ENCODE measurements at places on chromosomes 1 and 21.

GRCh38 chr1:198024782-198025181 lies 107.6 kb downstream of the LHX9 start:
- no peak for DNase-seq

DNA sequence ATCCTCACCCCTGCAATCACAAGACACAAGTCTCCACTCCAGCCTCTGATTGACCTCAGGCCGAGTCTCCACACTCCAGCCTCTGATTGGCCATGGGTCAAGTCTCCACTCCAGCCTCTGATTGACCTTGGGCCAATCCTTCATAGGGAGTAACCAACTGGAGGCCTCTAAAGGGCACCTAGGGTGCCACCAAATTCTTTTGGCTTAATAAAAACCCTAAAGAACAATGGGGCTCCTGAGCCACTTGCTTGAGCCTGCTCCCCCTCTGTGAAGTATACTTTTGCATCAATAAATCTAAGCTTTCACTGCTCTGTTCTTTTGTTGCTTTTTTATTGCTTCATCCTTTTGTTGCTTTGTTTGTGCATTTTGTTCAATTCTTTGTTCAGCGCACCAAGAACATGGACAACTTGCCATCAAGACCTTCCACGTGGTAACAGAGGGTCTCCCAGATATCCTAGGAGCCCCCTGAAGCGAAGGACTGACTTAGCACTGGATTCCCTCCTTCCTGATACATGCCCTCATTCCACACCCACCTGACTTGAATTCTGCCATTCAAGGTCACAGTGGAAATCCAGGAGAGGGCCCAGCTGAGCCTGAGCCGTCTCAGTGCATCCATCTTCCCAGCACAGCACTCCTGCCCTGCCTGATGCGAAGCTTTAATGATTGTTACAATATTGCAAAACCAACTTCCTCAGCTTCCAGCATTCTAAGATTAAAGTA lies 152.9 kb downstream of the NPHP4 start:
- no peak for DNase-seq

DNA sequence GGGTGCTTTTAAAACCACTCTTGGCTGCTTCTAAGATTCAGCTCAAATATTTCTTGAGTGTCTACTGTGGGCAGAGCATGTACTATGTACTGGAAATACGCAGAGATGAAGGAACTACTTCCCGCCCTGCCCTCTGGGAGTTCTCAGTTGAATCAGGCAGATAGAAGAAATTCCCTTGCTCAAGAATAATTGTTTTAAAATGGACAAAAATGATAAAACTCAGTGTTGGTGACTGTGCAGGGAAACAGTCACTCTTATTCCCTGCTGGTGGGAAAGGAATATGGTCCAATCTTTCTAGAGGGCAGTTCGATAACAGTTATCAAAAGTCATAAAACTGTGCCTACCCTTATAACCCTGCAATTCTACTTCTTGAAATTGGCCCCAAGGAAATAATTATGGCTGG lies 16.9 kb upstream of the GRHL3 start:
- no peak for DNase-seq

- no peak for DNase-seq
These were observed 54.0 kb downstream of the APP start for GRCh38 chr21:26116456-26117011.

DNA sequence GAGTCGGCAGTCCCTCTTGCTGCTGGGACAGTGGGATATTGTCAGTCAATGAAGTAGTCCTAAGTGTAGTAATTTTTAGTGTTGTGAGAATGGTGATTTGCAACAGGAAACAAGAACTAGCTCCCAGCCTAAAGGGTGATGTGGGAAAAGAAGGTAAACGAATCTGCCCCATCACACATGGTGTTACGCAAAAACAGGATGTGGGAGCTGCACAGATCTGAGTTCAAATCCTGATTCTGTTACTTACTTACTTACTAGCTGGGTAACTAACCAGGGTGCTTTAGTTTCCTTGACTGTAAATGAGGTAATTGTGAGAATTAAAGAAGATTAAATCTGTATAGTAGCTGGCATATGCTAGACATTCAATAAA lies 22.3 kb downstream of the NAV1 start:
- peak; percentile 8 for DNase-seq

DNA sequence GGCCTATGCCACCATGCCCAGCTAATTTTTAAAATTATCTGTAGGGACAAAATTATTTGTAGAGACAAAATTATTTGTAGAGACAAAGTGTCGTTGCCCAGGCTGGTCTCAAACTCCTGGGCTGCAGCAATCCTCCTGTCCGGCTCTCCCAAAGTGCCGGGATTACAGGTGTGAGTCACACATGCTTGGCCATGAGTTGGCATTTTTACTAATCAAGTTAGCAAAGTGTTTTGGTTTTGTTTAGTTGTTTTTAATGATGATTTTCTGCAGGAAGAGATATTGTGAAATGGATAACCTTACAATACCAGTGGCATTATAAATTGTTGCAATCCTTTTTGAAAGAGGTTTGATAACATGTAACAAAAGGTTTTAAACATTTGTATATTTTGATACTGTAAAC lies 65.3 kb upstream of the MAGI3 start:
- DNase-seq: no peak

- no peak for DNase-seq
These were observed 104.4 kb upstream of the SYT6 start for GRCh38 chr1:114258074-114258473.

GRCh38 chr1:89356658-89357400 lies 7.0 kb upstream of the GBP6 start:
- DNase-seq: no peak

DNA sequence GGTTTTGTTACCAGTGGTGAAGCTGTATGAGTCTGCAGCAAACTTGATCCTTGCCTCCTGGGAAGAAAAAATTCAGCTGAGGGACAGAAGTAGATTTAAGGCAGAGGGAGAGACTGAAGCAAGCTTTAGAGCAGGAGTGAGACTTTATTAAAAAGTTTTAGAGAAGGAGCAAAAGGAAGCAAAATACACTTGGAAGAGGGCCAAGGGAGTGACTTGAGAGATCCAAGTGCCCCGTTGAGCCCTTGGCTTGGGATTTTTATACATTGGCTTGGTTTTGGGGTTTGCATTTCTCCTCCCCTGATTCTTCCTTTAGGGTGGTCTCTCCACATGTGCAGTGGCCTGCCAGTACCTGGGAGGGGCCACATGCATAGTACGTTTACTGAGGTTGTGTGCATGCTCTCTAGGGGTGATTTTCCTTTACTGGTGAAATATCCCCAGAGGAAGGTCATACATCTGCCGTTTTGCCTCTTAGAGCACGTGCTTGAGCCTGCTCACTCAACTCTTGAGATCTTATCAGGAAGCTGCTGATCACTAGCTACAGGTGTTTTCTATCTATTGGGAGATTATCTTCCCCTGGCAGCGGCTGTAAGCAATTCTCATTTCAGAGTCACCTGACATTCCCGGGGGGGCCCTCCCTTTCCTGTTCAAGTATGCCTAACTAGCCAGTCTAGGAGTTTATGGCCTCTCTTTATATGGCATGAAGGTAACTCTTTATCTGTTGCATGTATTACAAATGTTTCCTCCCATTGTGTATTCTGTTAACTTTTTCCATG lies 20.3 kb downstream of the FASLG start:
- DNase-seq: no peak

DNA sequence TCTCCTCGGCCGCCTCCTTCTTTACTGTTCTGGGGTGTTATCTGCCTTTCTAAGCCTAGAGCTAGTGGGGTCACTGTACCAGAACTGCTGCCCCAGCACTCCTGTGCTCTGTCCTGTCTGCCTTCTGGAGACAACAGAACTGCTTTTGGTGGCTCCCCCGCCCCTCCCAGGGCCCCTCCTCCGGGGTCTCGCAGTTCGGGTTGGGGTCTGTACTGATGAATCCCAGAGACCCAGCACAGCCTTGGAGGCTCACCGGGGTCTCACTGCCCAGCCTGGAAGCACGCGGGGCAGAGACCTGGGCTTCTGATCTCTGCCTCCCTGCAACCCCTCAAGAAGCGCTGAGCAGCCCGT lies 3.2 kb upstream of the PLEKHA6 start:
- DNase-seq: no peak

GRCh38 chr1:193192586-193192985 lies 6.2 kb upstream of the B3GALT2 start:
- DNase-seq: no peak

GRCh38 chr1:168960595-168960994 lies 145.9 kb upstream of the ATP1B1 start:
- DNase-seq: no peak

- DNase-seq: no peak
These were observed 155.1 kb downstream of the FGGY start for GRCh38 chr1:59452026-59452425.

- peak; percentile 42 for DNase-seq
These were observed 267.4 kb downstream of the CAMTA1 start for GRCh38 chr1:7052701-7053100.

- no peak for DNase-seq
These were observed 47.8 kb upstream of the LRRC3 start for GRCh38 chr21:44407493-44407892.

DNA sequence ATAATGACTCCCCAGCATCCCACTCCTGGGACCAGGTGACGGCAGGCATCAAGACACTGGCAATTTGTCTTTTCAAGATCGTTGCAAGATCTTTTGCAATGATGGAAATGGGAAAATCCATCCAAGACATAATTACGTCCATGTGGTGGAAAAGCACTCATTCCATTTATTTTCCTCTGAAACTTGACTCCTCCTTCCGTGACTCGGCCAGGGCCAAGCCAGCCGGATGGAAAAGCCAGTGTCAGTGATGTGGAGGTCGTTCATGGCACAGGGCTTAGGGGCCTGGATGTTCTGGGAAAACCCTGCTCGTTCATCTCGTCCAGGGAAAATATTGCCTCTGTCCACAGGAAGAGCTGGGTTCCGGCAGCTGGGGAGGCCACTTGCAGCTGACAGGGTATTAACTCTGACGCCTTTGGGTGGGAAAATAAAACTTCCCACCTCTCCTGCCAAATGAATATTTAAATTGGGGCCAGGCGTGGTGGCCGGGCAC lies 46.2 kb downstream of the C1orf198 start:
- DNase-seq: no peak

- no peak for DNase-seq
These were observed 13.1 kb upstream of the NGF start for GRCh38 chr1:115351143-115351542.

DNA sequence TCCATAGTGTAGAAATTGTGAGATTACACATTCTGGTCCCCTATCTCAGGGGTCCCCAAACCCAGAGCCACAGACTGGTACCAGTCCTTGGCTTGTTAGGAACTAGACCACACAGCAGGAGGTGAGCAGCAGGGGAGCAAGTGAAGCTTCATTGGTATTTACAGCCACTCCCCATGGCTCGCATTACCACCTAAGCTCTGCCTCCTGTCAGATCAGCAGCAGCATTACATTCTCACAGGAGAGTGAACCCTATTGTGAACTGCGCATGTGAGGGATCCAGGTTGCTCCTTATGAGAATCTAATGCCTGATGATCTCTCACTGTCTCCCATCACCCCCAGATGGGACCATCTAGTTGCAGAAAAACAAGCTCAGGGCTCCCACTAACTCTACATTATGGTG lies 229.7 kb upstream of the IRF2BP2 start:
- DNase-seq: no peak

DNA sequence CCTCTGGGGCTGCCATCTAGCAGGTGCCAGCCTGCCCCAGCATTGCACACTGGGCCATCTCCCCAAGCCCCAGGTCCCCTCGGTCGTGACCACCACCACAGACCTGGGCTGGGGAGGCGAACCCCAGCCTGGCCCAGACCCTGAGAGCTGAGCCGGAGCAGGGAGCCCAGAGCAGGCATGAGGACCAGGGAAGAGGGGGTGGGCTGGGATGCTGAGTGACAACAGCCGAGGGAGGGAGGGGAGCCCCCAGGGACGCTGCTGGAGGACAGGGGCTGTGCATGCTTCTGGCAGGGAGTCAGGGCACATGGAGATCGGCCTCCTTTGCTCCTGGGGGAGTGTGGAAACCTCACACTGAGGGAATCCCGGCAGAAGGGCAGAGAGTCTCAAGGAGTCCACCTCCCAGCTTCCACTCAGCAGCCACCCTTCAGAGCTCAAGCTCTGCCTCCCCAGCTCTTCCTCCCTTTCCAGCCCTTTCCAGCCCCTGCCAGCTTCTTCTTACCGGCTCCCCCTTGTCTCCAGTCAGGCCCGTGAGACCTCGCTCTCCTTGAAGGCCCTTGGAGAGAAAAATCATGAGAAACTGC lies 23.7 kb upstream of the PEF1 start:
- no peak for DNase-seq

- no peak for DNase-seq
These were observed 2.6 kb upstream of the TENT5B start for GRCh38 chr1:27015260-27015659.

DNA sequence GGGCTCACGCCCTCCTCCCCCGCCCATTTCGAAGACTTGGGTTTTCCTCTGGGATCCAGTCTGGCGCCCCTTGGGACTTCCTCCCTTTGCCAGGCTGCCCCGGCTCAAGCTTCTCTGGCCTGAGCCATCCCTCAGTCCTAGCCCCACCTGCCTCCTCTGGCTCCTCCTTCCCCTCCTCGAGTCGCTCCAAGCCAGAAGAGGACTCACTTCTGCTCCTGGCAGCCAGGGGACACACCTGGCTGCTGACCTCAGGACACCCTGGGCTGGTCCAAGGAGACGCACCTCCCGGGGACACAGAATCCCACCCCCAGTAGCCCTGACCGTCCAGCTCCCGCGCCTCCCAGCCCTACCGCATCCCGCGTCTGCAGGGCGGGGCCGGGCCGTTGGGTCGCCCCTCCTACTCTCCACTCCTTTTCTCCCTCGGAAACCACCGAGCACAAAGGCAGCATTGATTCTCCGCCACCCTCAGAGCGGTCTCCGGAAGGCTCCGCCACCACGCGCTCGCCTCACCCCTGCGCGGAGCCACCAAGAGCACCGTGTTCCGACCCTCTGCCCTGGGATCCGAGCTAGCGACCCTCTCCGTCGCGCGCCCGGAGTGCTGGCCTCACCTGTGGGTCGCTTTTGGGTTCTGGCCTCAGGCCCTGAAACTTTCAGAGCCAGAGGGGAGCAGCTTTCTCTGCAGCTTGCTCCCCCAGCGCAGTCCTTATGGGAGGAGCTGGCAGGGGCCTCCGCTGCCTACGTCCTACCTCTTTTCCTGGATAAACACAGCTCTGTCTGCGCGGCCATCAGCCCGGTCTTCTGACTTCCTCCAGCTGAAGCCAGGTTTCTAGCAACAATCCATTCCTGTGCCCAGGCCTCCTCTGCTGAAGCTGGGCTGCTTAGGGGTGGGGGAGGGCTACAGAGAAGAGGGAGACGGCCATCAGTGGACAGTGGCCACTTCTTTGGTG lies at the start of gene C2CD4D:
TSS of gene C2CD4D (minus strand) at position 364 of the 947 bp plus-strand sequence. CDS start 831 bp downstream, outside the sequence.
- no peak for DNase-seq

GRCh38 chr1:210942513-210942912 lies 191.4 kb downstream of the KCNH1 start:
- no peak for DNase-seq

- DNase-seq: no peak
These were observed 345.1 kb downstream of the LMO4 start for GRCh38 chr1:87673748-87674147.

DNA sequence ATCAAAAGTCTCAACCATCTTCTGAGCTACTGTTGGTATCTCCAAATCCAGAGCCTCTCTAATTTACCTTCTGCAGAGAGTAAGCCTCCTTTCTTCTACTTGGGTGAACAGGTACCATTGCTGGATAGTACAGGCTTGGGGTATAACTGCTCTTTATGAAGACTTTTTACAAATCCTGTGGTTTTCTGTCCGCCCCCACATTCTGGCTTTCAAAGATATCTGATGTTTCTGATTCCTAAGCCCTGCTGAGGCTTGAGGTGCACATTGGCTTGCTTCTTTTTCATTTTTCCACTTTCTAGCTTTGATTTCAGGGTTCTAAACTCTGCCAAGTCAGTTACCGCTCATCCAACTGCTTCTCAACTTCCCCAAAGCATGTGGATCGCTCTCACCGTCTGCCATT lies 37.1 kb downstream of the TENT5C start:
- peak; percentile 9 for DNase-seq

GRCh38 chr1:216847397-216848036 lies 124.3 kb upstream of the ESRRG start:
- no peak for DNase-seq

GRCh38 chr1:27872059-27872801 lies at the start of gene THEMIS2:
Gene THEMIS2 (plus strand): TSS chr1:27872544. CDS start chr1:27872572, 28 bp downstream.
- DNase-seq: peak; percentile 79
